ENCODE measurements at places on chromosomes 16 and 17. TPM values are rescaled to one million over a fixed set of nuclear protein-coding genes. Genes with fewer than 3 reads are reported as not detected.

- no peak for DNase-seq
Measured at GRCh38 chr17:45675012-45675411, 109.1 kb upstream of the CRHR1 start.

DNA sequence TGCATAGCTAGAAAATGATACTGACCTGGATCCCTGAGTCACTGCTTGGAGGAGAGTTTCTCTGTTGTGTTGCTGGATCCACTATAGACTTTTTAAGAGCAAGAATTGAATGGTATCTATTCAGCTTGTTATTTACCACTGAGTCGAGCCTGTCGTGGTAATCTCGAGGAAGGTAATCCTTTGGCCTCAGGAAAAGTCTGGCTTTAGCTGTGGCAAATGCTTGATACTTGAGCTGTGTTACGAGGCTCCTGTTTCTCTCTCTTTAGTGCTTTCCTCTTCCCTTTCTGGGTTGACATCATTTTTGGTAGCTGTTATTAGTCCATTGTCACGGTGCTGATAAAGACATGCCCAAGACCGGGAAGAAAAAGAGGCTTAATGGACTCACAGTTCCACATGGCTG lies 314.3 kb downstream of the SNX29 start:
- no peak for DNase-seq

GRCh38 chr16:87207509-87207908 lies 109.7 kb downstream of the C16orf95 start:
- no peak for DNase-seq

DNA sequence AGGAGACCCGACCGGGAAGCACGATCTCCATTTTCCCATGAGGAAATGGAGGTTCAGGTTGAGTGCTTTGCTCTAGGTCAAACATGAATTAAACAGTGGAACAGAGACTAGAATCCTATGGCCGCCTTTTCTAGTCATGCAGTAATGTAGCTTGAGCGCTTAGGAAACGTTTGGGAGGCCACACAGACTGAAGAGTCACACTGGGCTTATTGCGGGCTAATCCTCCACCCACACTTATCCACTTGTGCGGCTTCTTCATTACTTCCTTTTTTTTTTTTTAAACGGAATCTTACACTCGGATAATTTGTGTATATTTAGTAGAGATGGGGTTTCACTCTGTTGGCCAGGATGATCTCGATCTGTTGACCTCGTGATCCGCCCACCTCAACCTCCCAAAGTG lies 26.0 kb downstream of the CACNG3 start:
- DNase-seq: no peak

- DNase-seq: no peak
Measured at GRCh38 chr16:72927199-72928089, 120.5 kb downstream of the ZFHX3 start.

DNA sequence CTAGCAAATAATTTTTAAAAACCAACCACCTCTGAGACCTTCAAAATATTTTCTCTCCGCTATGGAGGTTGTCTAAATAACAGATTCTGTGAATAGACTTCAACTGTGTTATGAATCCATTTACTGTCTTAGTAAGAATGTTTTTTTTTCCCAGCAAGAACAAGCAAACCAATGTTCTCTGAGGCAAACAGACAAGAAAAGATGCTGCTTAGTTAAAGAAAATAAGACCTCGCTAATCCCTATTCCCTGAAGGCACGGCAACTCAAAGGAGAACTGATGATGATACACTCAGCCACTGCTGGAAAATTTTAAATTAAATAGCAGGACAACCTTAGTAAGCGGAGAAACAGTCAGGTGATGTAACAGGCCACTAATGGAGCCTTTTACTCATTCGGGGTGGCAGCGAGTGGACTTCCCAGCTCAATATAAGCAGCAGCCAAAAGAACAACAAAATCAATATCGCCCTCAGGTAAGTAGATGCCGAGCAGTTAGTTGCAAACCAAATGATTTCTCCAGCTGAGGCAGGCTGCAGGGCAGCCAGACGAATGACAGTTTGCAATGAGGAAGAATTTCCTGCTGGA lies 81.8 kb downstream of the CPPED1 start:
- no peak for DNase-seq

DNA sequence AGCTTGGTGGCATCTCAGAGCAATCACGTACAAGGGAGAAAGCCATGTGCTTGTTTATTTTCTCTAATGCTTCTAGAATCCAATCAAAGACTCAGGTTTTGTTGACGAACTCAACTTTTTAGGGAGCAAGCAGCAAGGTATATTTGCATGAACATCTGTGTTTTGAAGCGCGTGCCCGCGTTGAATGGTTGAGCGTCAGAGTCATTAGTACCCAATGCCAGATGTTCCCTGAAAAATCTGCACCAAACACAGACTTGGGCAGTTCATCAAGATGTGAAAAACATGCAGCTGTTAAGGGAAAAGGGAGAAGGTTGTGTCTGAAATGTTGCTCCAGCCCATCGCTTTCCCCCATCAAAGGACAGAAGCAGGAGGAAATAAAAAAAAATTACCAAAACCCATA lies 170.4 kb downstream of the SNX29 start:
- no peak for DNase-seq

- DNase-seq: no peak
Measured at GRCh38 chr16:72380283-72380682, 208.3 kb upstream of the PMFBP1 start.

The DNAH2 gene
- total RNA-seq: 0.22 TPM

The NPIPB13 gene
- 27.1 TPM for total RNA-seq

The CCL23 gene
- total RNA-seq: not detected

The TP53TG3B gene
- not detected for total RNA-seq

The CORO1A gene
- total RNA-seq: 1.6 TPM

The IL34 gene
- total RNA-seq: not detected

The EVI2A gene
- total RNA-seq: not detected
